ENCODE measurements at places on chromosomes 6 and 20.

DNA sequence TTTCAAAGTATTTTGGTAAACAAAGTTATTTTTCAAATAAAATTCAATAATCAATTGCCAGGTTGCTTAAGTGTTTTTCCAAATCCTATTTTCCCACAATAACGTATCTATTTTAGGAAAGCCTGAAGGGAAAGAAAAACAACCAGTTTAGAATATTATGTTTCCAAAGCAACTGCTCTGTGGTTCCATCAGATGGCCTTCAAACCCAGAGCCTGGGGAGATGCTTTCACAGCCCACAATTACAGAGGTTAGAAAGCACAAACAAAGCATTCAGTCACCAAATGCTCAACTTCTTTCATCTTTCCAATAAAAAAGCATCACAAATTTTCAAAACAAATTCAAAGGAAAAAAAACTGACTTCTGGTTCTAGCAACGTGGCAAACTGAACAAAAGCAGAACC is 66.0 kb downstream of the ELOVL5 start:
- DNase-seq: no peak

DNA sequence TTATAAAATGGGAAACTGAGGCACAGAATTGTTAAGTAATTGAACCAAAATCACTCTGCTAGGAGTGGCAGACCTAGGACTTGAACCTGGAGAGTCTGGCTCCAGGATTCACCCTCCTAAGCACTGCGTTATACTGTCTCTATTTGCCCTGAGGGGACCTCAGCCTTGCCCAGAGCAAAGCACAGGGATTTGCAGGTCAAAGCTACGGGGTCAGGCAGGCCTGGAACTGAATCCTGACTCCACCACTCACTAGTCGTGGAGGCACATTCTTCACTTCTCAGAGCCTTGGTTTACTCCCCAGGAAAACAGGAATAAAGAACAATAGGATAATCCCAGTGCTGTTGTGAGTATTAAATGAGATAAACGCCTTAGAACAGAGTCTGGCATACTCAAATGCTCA is 19.4 kb downstream of the KCNK15 start:
- no peak for DNase-seq

DNA sequence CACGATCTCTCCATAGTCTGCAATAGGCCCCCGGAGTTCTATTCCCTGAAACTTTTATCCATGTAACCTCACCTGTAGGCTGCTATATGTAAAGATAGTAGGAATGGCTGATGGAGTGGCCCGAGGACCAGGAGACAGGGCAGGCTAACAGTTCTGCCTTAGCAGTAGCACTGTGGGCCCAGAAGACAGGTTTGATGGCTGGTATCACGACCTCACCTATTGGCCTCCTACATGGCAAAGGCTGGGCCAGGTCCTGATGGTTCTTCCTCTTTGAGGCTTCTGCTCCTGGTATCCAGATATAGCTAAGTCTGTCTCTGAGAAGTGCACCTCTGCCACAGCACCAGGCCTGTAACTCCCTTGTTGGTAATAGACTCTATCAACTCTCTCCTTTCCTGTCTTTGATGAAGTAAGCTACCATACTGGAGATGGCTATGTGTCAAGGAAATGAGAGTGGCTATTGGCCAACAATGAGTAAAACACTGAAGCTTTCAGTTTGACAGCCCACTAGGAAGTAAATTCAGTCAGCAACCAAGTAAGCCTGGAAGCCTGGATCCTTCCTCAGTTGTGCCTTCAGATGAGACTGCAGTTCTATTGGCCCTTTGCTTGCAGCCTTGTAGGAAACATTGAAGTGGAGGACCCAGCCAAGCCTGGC is 5.7 kb downstream of the SPEF1 start:
- no peak for DNase-seq

- DNase-seq: no peak
Observed at GRCh38 chr6:69771158-69771906, 25.5 kb downstream of the LMBRD1 start.

DNA sequence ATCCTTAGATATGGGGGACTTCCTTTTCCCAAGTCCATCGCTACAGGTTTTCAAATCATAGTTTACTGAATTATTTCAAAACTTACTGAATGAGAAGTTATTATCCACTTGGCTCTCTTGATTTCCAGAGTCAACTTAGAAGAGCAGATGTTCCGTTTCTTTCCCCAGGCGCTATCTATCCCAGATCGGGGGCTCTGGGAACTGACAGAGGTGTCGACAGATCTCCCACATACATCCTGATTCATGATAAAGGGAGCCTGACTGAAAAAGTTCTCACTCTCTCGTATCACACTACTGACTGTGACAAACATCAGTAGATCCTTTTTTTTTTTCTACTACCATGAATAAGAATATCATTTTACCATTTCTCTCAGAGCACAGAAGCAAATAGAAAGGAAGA is 654.8 kb downstream of the RNF144B start:
- DNase-seq: no peak

DNA sequence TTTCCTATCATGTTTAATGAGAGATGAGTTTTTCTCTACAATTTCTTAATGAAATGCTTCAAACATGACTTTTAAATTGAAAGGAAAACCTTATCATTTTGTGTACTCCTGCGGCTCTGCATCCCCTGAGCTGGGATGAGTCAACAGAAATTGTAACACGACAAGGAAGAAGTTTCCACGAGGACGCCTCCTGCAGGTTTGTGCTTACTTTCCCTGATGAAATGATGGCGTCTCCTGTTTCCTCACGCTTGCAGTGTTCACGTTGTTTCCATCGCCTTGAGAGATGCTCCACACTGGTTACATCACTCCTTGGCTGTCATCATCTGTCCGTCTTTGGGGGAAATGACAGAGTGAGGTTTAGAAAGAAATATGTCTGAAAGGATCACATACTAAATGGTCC is 233.7 kb upstream of the ZFP64 start:
- no peak for DNase-seq

DNA sequence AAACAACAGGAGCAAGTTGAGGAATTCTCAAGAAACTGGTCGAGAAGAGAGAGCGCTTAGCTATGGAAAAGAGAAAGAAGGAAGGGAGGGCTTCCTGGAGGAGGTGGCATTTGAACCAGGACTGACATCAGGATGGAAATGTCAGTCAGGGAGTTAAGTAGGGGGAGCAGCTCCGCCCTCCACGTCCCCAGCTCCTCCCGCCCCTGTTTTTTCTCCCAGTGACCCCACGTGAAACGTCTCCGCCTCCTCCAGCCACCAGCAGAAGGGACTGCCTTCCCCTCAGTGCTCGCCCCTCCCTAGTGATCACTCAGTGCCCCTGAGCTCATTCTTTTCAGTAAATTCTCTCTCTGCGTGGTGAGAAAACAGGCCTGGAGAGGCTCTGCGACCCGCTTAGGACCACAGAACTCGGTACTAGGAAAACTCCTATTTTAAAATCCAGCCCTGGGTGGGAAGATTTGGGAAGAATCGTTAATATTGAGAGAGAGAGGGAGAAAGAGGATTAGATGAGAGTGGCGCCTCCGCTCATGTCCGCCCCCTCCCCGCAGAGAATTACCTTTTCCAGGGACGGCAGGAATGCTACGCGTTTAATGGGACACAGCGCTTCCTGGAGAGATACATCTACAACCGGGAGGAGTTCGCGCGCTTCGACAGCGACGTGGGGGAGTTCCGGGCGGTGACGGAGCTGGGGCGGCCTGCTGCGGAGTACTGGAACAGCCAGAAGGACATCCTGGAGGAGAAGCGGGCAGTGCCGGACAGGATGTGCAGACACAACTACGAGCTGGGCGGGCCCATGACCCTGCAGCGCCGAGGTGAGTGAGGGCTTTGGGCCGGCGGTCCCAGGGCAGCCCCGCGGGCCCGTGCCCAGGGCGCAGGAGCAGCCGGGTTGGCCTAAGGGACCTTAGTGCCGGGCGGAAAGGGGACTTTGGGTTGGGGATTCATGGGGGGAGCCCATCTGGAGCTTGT is 4.6 kb downstream of the HLA-DPB1 start:
- DNase-seq: no peak

DNA sequence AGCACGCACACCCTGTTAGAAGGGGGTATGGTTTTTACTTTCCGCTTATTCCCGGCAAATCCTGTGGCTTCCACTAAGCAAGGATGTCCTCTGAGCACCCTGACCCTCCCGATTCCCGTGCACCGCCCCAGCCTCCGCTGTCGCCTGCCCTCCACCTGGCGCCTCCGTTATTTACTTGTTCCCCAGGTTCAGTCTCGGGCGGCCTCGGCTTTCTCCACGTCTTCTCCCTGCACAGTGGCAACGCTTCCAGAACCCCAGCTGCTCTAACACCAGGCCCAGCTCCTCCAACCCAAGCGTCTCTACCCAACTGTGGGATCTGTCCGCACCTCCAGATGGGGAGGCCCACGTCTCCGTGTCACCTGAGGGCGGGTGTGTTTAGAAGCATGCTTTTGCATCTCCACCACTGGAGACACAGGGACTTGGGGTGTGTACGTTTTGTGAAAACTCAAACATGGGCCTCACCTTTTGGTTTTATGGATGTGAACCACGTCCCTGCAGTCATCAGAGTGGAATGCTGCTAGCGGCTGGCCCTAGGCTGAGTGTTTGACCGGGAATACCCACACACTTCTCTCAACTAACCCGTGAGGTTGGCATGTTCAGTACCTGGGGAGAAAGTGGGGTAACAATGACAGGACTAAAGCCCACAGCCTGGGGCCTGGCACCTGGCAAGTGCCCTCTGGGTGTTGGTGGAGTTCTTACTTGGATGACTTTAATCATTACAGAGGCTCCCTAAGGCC is 79.9 kb downstream of the THBS2 start:
- no peak for DNase-seq

- DNase-seq: no peak
Observed at GRCh38 chr6:124723671-124724070, 238.6 kb upstream of the RNF217 start.

- no peak for DNase-seq
Observed at GRCh38 chr6:39330476-39330875, 8.0 kb upstream of the KCNK16 start.

DNA sequence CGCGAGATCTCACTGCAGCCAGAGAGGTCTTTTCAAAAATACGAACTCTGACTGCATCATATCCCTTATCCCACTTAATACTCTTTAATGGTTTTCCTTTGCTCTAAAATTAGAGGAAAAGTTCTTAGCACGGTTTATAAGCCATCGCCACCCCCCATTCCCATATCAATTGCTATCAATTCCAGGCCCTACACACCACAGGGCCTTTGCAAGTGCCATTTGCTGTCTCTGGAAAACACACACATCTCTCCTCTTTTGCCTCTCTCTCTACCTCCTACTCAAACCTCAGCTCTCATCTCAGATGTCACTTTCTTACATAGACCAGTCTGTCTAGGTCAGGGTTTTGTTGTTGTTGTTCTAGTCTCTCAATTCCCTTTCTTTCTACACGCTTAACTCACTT is 9.8 kb downstream of the SLC22A23 start:
- DNase-seq: no peak

- DNase-seq: no peak
Observed at GRCh38 chr20:31701591-31701990, 21.1 kb downstream of the BCL2L1 start.

Measured in stimulated activated CD8-positive, alpha-beta memory T cell treated with anti-CD3 and anti-CD28 coated beads, Interleukin-15, amount 100 ng/mL, for 48 hours (primary cell).